ENCODE measurements at places on chromosomes 7 and 10. TPM values are rescaled to one million over a fixed set of nuclear protein-coding genes. Genes with fewer than 3 reads are reported as not detected.

DNA sequence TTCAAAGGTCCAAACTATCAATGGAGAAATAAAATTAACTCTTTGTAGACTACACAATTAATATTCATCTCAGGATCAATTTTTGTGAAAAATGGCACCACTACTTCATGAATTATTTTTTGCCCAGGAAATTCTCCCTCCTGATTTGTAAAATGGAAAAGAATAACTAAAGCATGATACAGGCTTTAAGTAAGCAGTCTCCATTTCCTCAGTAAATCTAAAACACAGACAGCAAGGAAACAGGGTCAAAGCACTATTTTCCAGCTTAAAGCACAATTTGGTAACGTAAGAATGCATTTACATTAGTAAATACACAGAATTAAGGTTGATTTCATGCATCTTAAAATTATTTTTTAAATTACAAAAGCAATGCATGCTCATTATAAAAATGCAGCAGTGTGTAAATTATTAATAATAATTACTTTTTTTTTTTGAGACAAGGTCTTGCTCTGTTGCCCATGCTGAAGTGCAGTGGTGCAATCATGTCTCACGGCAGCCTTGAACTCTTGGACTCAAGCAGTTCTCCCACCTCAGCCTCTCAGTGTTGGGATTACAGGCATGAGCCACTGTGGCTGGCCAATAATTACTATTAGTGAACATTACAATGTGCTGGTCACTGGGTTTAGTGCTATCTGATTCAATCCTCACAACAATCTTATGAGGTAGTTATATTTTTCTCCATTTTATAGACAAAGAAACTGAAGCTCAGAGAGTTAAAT lies 26.1 kb upstream of the VCL start:
- no peak for DNase-seq

- no peak for DNase-seq
These were observed 567.3 kb downstream of the KCNMA1 start for GRCh38 chr10:77070346-77070745.

GRCh38 chr7:12889391-12889790 lies 202.0 kb downstream of the ARL4A start:
- DNase-seq, result no peak

- DNase-seq, result no peak
These were observed 315.3 kb downstream of the SDK1 start for GRCh38 chr7:3616306-3616705.

DNA sequence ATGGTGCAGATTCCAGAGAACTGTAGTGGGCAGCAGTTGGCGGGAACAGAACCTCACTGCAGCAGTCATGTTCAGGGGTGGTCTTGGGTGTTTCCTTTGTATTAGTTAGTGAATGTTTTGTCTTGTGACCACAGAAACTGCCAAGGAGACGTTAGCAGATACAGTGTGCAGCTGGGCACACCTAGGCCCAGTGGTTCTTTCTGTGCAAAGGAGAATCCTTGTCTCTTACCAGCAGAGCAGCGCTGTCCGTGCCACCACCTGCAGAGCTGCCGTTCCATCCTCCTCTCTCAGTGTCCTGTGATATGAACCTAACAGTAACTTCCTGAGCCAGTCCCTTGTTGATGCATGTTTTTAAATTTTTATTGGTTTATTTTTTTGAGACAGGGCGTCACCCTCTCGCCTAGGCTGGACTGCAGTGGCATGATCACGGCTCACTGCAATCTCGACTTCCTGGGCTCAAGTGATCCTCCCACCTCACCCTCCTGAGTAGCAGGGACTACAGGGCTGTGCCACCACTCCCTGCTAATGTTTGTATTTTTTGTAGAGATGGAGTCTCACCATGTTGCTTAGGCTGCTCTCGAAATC lies 60.6 kb downstream of the WDR37 start:
- no peak for DNase-seq

- DNase-seq, result no peak
These were observed 174.2 kb downstream of the KIAA1217 start for GRCh38 chr10:24382979-24383663.

DNA sequence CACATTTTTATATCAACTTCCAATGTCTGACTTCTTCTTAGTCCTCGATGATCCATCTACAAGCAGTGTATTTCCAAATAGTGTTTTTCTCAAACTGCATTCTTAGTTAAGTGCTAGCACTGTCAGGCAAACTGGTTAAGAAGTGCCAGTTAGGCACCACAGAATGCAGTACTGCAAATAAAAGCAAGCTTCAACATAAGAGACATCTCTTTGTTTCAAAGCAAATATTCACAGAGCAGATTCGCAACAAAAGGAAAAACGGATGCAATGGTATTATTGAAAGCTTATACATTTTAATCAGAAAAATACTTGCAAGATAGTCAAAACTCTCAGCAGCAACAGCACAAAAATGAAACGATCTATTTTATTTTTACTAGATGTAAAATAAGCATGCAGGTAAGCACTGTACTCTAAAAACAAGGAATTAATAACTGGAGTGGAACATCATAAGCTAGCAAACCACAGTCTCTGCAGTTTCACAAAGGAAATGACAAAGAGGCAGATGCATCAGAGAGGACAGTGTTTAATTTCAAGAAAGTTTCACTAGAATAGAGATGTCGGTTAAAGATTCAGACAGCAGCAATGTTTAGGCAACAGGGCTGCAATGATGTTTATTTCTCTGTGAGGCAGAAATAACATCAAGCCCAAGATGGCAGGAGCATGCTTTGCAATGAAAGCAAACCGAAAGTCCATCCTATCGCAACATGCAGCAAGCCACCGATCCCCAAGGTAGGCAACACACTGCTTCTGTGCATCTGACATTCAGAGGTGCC lies 82.0 kb downstream of the FGFR2 start:
- no peak for DNase-seq

- DNase-seq, result no peak
These were observed 9.6 kb downstream of the PSD start for GRCh38 chr10:102408728-102409603.

DNA sequence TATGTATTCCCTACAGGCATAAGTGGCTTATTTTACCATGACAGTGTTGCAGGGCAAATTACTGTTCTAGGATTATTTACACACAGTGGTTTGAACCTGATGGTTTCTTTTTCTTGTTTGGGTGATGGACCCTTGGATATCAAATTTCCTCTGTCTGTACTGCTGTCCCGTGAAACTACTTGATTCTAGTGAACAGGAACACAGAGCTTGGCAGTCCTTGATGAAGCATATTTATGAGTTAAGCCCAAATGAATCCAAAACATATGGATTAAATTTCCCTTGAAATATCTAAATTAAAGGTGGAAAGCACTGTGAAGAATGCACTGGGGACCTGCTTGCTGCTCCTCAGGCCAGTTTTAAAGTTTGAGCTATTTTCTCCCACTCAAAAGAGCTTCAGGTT lies 635.3 kb downstream of the INHBA start:
- DNase-seq, result no peak

DNA sequence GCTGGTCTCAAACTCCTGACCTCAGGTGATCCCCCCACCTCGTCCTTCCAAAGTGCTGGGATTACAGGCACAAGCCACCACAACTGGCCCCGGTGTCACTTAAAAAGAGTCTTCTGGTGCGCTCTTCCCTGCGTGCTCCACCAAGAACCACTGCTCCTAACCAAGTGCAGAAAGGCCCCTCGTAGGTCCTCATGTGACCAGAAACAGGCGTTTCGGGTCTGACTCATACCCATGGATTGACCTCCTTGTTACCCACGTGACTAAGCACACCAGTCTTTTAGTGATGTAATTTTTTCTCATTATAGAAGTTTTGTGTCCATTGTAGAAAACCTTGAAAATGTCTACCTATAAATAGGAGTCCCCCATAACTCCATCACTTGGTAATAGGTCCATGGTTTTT lies 13.9 kb downstream of the FKBP6 start:
- peak; percentile 68 for DNase-seq

- no peak for DNase-seq
These were observed 332.4 kb downstream of the PTEN start for GRCh38 chr10:88195841-88196240.

DNA sequence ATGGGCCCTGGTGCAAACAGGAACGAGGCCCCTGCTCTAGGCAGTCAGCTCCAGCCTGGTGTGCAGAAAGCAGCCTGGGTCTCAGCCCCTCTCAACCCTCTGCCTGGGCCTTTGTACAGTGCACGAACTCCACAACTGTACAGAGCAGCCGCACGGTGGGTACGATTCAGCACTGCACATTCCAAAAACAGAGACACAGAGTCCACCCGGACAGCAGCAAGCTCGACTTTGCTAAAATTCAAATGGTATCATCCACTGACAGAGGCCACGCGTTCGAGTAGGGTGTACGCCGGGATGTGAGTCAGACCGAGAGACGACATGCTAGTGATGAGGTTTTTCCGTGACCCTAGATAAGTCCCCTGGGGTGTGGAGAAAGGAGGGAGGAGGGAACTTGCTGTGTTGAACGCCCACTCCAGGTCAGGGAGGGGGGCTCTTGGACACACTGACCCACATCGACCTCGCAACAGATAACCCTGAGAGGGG lies 65.6 kb upstream of the PDGFA start:
- DNase-seq, result no peak

- DNase-seq, result no peak
These were observed 27.5 kb upstream of the CCNY start for GRCh38 chr10:35308809-35309208.

DNA sequence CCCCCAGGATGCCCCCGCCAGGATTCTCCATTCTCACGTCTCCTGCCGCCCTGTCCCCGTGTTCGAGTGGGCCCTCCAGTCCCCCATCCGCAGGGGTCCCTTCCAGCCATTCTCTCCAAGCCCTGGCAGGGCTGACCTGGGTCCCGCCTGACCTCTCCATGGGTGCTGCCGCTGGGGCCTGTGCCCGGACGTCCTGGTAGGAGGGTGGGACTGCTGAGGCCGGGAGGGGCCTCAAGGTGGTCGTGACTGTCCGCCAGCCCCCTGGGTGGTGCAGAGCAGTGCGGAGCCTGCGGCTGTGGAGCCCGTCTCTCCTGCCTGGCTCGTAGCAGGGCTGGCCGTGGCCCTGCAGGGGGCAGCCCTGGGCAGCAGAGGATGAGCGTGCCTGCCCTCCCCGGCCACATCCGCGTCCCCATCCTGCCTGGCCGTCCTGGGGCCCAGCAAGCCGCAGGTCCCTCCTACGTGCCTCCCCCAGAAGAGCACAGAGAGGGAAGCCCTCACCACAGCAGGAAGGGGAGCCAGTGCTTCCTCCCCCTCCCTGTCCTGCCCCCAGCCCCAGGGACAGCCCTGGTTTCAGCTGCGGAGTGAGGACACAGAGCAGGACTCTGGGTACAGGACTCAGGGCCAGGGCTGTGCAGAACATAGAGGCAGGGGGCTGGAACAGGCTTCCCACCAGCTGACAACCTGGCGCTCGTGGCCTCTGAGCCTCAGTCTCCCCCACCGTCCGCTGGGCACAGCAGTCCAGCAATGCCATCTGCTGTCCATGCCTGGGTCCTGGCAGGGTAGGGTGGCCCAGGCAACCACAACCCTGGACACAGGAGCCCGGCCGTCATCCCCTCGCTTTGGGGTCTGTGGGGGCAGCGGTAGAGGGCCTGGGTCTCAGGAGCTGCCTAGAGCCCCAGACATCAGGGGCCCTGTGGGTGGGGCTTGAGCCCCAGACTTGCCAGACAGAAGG lies 1.5 kb upstream of the GRIFIN start:
- peak; percentile 65 for DNase-seq

Gene TMEM225B
- total RNA-seq, result not detected

Gene TMEM196
- total RNA-seq, result not detected

Gene INPP5F
- 19.0 TPM for total RNA-seq

Gene CCDC7
- 1.5 TPM for total RNA-seq

Gene CRTAC1
- total RNA-seq, result not detected

Gene PDE1C
- 0.53 TPM for total RNA-seq

Gene PLAC9
- total RNA-seq, result not detected

Gene SPDYE11
- total RNA-seq, result not detected

Gene NACAD
- total RNA-seq, result 0.08 TPM

Gene FGL2
- total RNA-seq, result not detected

Data from HT1080 (cell line).